AG09309 (cell line): ENCODE measurements at places on chromosomes 2 and 18.
A peak's percentile ranks its signal among the peaks of the same experiment; 100 is the strongest.

DNA sequence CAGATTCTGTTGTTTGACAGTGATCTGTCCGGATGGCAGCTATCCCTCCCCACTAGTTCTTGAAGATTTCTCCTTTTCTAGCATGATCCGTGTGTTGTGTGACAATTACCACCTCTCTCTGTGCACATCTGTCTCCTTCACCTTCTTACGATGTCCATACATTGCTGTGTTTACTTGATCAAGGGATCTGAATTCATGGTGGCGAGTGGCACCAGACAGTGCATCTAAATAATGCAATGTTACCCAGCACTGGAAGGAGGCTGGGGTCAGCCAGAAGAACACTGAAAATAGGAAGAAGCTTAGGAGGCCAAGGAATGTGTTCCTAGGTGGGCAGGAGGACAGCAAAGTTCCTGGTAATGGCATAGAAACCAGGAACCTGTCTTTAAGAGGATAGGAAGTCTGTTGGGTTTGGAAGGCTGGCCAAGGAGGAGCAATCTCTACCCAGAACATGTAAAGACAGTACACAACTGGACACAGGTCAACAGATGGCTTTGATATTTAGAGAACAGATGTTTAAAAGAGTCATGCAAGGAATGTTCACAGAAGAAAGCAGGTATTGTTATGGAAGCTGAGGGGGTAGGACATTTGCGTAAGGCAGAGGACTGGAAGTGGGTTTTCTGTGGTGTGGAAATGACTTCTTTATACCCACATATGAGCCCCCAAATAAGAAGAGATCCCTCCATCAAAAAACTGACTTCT lies 126.4 kb downstream of the HRH4 start:
- DNase-seq = no peak

- no peak for DNase-seq
Observed at GRCh38 chr2:138910427-138910826, 130.2 kb upstream of the NXPH2 start.

GRCh38 chr2:46315103-46315890 lies 18.1 kb downstream of the EPAS1 start:
- DNase-seq = peak; percentile 87

- DNase-seq = no peak
Observed at GRCh38 chr2:22487036-22487435, 897.9 kb upstream of the KLHL29 start.

GRCh38 chr2:156540706-156541105 lies 104.5 kb downstream of the GPD2 start:
- DNase-seq = no peak

DNA sequence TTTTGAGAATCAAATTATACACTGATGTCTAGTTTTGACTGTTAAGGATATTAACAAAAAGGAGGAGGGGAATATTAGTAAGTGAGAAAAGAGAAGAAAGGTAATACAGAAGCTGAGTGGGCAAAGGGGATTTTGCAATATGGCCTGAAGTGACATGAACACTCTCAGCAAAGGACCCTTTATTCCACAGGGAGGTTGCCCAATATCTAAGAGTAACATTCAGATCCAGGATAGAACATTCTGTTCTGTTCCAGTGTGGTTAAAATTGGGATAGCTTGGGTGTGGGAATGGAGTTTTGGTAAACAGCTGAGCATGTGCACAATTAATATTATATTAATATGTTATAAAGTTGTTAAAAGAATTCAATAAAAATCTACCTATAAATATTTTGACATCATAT lies 120.1 kb downstream of the ZNF385B start:
- DNase-seq = no peak

DNA sequence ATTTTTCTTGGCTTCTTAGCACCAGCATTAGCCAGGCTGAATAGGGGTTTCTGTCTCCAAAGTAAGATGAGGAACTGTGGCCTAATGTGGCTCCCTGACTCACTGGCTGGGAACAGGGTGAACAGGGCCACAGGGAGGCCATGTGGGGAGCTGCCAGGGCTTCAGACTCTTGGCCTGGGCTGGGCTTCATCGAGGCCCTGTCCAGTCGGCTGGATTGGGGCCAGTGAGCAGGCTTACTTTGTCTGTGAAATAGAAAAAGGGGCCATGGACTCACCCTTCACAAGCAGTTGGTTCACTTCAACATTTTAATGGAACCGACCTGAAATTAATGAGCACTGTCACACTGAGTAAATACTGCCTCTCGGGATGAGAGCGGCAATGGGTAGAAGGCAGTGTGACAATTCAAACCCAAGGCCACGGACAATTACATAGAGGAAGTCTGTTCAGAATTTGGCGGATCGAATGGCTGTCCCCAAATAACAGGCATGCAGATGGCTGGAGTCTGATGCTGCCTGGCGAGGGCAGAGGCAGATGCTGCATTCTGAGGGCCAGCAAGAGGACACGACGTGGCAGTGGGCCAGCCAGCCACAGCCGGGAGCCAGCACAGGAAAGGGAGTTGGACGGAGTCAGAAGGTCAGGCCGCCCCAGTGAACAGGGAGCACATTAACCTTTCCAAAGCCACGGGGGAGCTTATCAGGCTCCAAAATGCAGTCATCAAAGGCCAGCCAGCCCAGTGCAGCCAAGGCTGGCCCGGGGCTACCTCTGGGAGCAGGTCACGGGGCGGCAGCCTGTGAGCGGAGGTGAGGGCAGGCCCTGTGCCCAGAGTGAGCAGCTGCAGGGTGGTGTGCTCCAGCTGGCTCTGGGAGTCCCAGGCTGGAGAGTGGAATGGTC lies 146.6 kb upstream of the REV1 start:
- DNase-seq = no peak

GRCh38 chr2:71070294-71071093 lies 2.0 kb downstream of the NAGK start:
- no peak for DNase-seq

- no peak for DNase-seq
Observed at GRCh38 chr2:10091182-10091888, 11.1 kb upstream of the CYS1 start.
